Activated effector memory CD4-positive, alpha-beta T cell treated with anti-CD3 and anti-CD28 coated beads, Interleukin-2, amount 50 U/mL, for 16 hours (primary cell): ENCODE measurements at places on chromosomes 13 and 19.
A peak's percentile ranks its signal among the peaks of the same experiment; 100 is the strongest.

- no peak for DNase-seq
Measured at GRCh38 chr19:27635401-27635800, 1577.5 kb downstream of the UQCRFS1 start.

- peak; percentile 78 for DNase-seq
Measured at GRCh38 chr19:55165952-55166529, 372 bp downstream of the DNAAF3 start.

- DNase-seq: peak; percentile 83
Measured at GRCh38 chr19:45424191-45425058, 708 bp upstream of the ERCC1 start.

DNA sequence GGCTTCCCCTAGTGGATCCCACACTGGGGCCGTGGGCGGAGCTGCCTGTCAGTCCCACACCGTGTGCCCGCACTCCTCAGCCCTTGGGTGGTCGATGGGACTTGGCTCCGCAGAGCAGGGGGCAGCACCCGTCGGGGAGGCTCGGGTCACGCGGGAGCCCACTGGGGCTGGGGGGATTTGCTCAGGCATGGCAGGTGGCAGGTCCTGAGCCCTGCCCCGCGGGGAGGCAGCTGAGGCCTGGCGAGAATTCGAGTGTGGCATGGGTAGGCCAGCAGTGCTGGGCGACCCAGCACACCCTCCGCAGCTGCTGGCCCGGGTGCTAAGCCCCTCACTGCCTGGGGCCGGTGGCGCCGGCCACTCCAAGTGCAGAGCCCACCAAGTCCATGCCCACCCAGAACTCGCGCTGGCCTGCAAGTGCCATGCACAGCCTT is 481.7 kb upstream of the PRR20A start:
- DNase-seq: no peak

DNA sequence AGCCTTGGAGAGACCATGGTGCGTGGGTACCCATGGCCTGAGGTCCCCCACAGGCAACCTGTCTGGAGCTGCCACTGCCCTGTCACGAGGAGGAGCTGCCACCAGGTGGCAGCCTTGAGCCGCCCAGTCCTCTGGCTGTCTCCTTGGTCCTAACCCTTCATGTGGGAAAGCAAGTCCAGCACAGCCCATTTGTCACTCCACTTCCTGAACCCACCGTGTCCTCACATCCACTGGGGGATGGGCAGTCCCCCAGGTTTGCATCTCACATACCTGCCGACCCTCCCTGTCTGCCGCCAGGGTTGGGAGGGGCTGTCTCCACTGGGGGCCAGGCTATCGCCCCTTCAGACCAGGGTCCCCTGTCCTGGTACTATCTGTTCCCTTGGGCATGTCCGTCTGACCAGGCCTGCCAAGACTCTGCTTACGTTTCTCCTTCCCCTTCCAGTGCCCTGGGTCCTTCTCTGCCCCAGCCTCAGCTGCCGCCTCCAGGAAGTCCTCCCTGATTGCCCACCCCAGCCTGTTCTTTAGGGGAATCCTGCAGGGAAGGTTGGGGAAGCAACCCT is 4.5 kb downstream of the FAM174C start:
- DNase-seq: peak; percentile 91

DNA sequence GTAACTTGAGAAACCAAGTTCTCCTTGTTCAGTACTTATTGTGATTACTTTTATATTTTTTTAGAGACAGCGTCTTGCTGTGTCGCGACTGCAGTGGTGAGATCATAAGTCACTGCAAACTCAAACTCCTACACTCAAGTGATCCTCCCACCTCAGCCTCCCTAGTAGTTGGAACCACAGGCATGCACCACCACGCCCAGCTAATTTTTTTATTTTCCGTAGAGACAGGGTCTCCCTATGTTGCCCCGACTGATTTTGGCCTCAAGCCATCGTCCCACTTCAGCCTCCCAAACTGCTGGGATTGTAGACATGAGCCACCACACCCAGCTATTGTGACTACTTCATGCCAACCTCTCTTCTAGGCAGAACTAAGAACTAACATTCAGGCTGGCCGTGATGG is 8.3 kb downstream of the C19orf53 start:
- no peak for DNase-seq

- DNase-seq: peak; percentile 50
Measured at GRCh38 chr19:16068696-16069259, 7.5 kb upstream of the TPM4 start.

DNA sequence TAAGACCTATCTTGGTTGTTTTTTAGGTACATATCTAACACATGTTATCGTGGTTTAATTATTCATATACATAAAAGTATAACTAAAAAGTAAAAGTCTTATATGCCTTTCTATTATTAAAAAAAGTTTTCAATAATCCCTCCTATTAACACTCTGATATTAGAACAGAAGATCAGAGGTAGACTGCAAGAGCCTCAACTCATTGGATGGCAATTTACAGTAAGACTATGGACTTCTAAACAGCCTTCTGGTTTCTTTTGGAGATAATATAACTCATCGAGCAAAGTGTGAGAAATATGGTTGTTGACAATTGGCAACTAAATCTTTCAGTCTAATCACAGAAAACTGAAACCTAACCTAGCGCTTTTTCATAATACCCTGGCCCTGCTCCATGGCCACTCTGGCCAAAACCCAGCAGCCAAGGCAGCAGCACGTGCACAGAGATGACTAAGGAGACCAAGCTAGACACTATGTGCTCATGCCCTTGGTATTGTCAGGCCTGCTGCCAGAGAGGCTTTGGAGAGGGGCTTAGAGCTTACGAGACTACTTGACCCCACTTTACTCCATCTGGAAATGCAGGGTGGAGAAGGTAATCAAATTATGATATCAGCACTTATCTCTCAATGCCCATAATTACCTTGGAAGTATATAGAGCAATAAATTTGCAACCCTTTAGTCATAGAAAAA is 40.6 kb upstream of the EEF1AKMT1 start:
- DNase-seq: no peak

DNA sequence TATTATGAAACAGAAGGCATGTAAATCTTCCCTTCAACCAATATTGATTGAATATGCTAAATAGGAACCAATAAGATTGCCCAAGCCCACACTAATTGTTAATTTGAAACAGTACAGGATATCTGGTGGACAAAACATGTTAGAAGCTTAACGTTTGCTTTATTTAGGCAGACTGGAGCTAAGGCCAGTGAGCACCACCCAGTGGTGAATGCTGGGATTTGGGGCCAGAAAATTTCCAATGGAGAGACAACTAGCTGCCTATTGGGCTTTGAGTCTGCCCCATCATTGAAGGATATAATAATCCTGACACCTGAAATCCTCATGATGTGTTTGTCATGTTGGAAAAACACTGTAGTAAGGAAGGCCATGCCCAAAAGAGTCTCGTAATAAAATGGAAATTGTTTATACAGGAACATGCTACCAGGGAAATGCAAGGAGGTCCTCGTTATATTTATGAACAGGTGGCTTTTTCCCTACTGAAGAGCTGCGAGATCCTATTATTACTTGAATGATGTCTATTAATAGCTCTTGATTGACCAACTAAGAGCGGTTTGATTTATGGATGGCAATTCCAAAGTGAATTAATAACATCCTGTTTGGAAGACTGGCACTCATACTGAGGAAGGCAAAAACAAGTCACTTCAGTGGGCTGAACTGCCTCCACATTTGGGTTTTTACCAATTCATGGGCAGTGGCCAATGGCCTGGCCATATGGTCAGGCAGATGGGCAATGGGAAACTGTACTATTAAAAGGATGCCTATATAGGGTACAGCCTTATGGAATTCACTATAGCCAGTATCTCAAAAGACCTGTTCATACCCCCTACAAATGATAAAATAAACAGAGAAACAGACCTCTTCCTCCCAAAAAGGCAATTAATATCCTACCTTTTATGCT is 8.7 kb downstream of the SIGLECL1 start:
- DNase-seq: peak; percentile 77

GRCh38 chr13:113283904-113284303 is 13.1 kb upstream of the LAMP1 start:
- DNase-seq: no peak

DNA sequence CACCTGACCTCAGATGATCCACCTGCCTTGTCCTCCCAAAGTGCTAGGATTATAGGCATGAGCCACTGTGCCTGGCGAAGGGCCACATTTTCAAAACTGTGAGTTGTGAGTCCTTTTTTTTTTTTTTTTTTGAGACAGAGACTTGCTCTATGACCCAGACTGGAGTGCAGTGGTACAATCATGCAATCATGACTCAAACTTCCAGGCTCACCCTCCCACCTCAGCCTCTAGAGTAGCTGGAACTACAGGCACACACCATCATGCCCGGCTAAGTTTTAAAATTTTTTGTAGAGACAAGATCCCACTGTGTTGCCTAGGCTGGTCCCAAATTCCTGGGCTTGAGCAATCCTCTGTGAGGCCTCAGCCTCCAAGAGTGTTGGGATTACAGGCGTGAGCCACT is 3.8 kb upstream of the MYPOP start:
- DNase-seq: no peak

DNA sequence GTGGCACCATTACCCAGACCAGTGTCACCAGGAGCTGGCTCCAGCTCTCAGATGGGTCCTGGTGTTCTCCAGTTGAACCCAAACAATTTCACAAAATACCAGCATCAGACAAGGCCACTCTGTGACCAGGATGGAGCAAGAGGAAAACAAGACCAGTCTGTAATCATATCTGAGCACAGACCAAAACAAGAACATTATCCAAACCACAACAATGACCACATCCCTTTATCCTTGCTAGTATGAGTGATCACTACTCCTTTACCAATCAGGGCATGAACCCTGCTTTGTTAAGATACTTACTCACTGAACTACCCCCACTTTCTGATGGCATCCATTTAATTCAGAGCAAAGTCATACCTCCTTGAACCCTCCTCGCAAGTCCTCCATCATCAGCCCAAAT is 145.9 kb downstream of the NUFIP1 start:
- no peak for DNase-seq

DNA sequence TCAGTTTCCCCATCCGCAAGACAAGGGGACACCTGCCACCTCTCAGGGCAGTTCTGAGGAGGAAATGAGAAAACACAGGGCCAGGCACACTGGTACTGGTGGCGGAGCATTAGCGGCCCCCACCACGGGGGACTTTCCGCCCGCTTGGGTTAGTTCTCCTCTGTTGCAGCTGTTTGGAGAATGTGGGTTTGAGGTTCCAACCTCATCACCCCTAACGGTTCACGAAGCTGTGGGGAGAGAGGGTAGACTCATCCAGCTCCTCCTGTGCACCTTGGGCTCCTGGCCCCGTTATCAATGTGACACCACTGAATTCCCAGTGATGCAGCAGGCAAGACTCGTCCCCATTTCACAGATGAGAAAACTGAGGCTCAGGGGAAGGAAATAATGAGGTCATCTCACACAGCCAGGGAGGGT is 10.3 kb downstream of the PTPRS start:
- DNase-seq: no peak

DNA sequence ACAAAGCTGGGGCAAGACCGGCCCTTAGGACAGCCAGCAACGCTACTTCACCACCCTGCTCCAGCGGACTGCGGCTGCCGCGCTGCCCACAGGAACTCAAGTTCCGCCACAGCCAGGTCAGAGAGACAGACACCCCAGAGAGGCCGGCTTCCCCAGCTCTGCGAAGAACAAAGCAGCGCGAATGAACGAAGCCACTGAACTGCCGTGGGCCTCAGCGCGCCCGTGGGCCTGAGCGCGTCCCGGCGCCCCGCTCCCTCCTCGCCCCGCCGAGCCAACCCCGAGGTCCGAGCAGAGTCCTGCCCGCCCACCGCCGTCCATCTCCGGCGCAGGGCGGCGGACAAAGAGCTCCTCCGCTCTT is 158.4 kb downstream of the RNF17 start:
- no peak for DNase-seq

DNA sequence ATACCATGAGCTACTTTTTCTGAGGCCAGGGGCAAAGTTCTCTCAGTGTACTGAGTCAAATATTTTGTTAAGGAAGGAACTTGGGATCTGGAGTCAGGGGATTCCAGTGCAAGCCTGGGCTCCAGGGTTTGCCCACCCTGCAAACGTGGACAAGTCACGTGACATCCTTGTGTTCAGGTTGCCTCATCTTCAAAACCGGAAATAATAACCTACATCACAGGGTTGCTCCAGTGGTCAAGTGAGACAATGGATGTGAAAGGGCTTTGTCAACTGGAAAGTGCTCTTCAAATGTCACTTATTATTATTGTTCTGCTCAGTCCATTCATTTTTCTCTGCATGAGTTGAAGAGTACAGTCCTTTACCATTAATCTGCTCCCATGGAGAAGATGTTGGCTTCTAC is 414.9 kb downstream of the COG6 start:
- DNase-seq: no peak

DNA sequence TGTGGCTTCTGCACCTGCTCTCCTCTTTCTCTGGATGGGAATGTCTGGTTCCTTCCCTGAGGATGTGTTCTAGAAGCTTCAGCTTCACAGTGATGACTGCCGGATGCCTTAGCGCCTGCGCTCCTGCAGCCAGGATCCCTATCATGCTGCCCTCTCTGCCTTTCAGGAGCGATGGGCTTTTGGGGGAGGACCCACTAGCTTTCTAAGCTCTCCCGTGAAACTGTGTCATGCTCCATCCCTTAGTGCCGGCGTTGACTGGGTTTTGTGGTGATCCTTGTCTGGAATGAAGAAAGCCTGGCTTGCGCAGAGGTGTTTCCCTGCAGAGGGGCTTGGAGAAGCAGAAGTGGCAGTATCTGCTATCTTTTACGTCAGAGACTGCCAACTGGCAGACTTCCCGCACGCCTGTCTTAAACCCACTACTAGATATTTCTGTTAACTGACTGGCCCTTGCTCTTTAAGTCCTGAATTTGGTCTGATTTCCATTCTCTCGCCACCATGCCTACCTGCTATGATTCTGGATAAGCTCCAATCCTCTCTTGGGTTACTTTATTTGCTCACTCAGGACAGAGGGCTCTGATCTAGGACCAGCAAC is 3.8 kb upstream of the KMT2B start:
- DNase-seq: no peak
